ENCODE measurements at places on chromosomes 5 and 9. TPM values are rescaled to one million over a fixed set of nuclear protein-coding genes. Genes with fewer than 3 reads are reported as not detected.

DNA sequence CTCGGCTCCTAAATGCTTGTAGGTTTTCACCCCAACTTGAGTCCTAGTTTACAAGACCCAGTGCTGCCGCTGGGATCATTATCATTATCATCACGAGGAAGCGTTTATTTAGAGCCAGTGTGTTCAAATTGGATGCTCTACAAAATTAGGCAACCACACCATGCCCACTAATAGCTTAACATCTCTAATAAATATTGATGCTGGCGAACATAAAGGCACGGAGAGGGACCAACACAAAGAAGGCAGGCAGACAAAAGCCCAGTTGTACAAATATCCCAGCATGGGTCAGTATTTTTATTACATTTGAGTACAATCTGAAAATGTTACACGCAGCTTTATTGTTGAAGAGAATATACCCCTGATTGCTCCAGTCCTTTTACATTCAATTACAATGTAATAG lies 4.7 kb downstream of the CFAP77 start:
- peaks cover 16% of the 10 kb centered on the region for H3K4me1 ChIP-seq
- no peak overlapping the region for H3K4me3 ChIP-seq
- no peak for DNase-seq
- no peaks in the 10 kb centered on the region for H3K36me3 ChIP-seq

GRCh38 chr5:73115399-73116051 lies 4.8 kb upstream of the TMEM171 start:
- no peak overlapping the region for H3K4me3 ChIP-seq
- no peak overlapping the region for H3K27ac ChIP-seq
- no peaks in the 10 kb centered on the region for H3K36me3 ChIP-seq

- H3K4me1 ChIP-seq = peaks cover 2% of the 10 kb centered on the region
- H3K4me3 ChIP-seq = no peak overlapping the region
- no peak overlapping the region for H3K27ac ChIP-seq
- no peak for DNase-seq
- H3K27me3 ChIP-seq = no peaks in the 10 kb centered on the region
These were observed 123.6 kb downstream of the INVS start for GRCh38 chr9:100222674-100223073.

TEX48 gene
- not detected for total RNA-seq

DNA sequence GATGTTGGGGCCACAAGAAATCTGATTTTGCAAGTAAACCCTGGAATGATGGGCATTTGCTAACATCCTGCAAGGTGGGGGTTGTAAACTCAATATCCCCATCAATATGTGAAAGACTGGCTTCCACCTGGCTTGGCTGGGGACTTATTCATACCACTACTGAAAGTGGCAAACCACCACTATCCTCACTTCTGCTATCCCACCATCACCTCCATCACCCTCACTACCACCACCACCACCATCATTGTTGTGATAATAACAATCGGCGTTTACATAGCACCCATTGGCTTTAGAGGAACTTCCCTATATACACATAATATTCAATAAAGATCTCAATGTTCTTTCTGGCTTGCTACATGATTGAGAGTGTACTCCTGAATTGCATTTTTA lies 224.7 kb upstream of the DAP start:
- no peak overlapping the region for H3K27ac ChIP-seq
- H3K4me1 ChIP-seq = peaks cover 16% of the 10 kb centered on the region
- H3K27me3 ChIP-seq = peaks cover 27% of the 10 kb centered on the region
- no peaks in the 10 kb centered on the region for H3K36me3 ChIP-seq

CERCAM gene
- 1.7 TPM for total RNA-seq

GRCh38 chr5:173018358-173018757 lies 34.8 kb downstream of the ATP6V0E1 start:
- peaks cover 50% of the 10 kb centered on the region for H3K4me1 ChIP-seq
- no peaks in the 10 kb centered on the region for H3K27me3 ChIP-seq
- DNase-seq = no peak
- no peaks in the 10 kb centered on the region for H3K36me3 ChIP-seq
- H3K27ac ChIP-seq = no peak overlapping the region
- no peak overlapping the region for H3K4me3 ChIP-seq

DNA sequence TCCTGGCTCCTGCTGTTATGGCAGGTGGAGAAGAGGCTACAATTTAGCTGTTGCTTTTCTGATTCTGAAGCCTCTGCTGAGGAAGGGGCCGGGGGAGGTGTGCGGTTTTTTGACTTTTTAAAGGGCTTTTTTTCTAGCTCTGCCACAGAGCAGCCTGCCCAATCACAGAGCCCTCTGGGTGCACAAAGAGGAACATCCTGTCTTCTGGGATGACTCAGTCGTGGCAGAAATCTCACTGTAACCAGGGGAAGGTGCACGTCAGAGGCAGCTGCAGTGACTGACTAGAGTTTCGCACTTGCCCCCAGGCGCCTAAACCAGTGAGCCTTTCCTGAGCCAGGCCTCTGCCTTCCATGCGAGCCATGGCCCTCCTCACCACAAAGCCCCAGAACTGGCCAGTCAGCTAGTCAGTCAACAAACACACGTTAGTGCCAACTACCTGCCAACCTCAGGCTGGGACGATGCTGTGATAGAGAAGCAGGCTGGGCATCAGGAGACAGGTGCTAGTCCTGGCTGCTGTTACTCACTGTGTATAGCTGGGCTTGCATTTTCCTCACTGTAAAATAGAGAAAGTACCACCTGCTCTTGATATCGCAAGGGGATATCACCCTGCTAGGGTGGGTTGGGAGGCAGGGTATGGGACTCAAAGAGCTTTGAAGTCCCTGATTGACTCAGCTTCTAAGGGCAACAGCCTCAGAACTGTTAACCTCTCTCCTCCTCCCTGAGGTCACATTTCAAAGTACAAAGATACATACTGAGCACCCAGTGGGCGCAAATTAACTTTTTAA lies 2.2 kb downstream of the AKNA start:
- peak; percentile 92 for DNase-seq
- peak overlapping the region; percentile 100 for H3K27ac ChIP-seq
- H3K4me1 ChIP-seq = peaks cover 68% of the 10 kb centered on the region
- peaks cover 19% of the 10 kb centered on the region for H3K36me3 ChIP-seq

DNA sequence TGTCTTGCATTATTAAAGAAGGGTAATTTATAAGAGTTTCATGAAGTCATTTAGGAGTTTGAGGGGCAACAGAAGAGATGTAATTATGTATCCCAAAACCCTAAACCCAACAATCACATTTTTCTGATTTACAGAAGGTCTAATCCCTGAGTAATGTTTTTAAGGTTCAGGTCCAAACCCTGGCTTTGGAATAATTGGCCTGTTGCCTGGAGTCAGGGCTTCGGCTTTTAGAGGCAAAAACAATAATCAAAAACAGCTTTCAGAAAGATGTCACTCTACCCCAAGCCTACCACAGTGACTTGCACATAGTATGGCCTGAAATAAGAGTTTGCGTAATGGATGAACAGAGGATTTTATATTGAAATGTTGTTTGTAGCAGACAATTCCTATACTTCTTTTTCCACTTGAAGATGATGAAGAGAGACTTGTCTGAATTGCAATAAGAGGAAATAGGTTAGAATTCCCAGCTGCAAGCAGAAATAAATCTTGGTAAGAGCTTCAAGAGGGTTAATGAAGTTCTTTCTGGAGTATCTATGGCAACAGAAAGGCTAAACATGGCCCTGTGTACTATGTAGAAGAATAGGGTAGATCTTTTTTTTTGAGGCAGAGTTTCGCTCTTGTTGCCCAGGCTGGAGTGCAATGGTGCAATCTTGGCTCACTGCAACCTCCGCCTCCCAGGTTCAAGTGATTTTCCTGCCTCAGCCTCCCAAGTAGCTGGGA lies 152.0 kb downstream of the GPBP1 start:
- no peak for DNase-seq
- H3K27me3 ChIP-seq = no peaks in the 10 kb centered on the region
- no peaks in the 10 kb centered on the region for H3K4me1 ChIP-seq
- no peak overlapping the region for H3K4me3 ChIP-seq
- H3K36me3 ChIP-seq = no peaks in the 10 kb centered on the region

GRCh38 chr9:73135394-73135793 lies 16.3 kb upstream of the ANXA1 start:
- H3K4me1 ChIP-seq = peaks cover 10% of the 10 kb centered on the region
- H3K4me3 ChIP-seq = no peak overlapping the region
- H3K27ac ChIP-seq = no peak overlapping the region
- H3K36me3 ChIP-seq = no peaks in the 10 kb centered on the region

DNA sequence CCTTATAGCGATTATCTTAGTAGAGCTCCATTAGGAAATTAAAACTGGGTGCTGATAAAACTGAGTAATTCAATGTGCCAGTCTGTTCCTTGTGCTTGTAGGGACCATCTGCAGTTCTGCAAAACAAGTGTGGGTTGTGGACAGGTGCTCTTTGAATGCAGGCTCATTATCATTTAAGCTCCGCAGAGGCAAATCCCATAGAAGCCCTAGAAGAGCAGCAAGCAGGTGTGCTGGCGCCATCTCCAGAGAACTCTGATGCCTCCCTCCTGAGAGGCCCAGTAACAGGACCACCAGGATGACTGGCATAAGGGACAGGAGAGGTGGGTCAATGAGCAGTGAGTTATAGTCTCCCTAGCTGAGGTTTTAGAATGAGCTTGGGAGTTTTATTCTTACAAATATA lies 1342.4 kb upstream of the DMAC1 start:
- no peak overlapping the region for H3K27ac ChIP-seq
- no peak for DNase-seq
- no peaks in the 10 kb centered on the region for H3K4me1 ChIP-seq
- no peaks in the 10 kb centered on the region for H3K27me3 ChIP-seq
- no peaks in the 10 kb centered on the region for H3K36me3 ChIP-seq
- no peak overlapping the region for H3K4me3 ChIP-seq

- H3K27me3 ChIP-seq = no peaks in the 10 kb centered on the region
- peaks cover 12% of the 10 kb centered on the region for H3K36me3 ChIP-seq
These were observed 58.5 kb downstream of the APTX start for GRCh38 chr9:32942755-32943460.

GRCh38 chr9:68626526-68626925 lies 78.5 kb upstream of the PIP5K1B start:
- no peak overlapping the region for H3K4me3 ChIP-seq
- DNase-seq = no peak
- H3K4me1 ChIP-seq = no peaks in the 10 kb centered on the region
- no peak overlapping the region for H3K27ac ChIP-seq

SPATA6L gene
- total RNA-seq = 5.2 TPM

- peaks cover 2% of the 10 kb centered on the region for H3K27me3 ChIP-seq
- no peak for DNase-seq
- no peaks in the 10 kb centered on the region for H3K36me3 ChIP-seq
- H3K4me3 ChIP-seq = no peak overlapping the region
- H3K4me1 ChIP-seq = no peaks in the 10 kb centered on the region
- H3K27ac ChIP-seq = no peak overlapping the region
These were observed 42.1 kb downstream of the FOXI1 start for GRCh38 chr5:170147753-170148264.

DNA sequence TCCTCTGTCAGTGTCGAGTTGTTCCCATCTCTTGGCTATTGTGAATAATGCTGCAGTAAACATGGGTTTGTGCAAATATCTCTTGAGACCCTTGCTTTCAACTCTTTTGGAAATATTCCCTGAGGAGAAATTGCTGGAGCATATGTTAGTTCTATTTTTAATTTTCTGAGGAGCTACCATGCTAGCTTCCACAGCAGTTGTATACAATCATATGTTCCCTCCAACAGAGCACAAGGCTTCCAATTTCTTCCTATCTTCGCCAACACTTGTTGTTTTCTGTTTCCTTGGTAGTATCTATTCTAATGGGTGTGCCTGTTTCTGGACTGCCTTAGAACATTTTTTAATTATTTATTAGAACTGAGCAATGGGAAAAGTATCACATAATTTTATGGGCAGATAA lies 23.6 kb upstream of the SHB start:
- DNase-seq = no peak
- H3K4me3 ChIP-seq = no peak overlapping the region
- H3K27ac ChIP-seq = no peak overlapping the region
- no peaks in the 10 kb centered on the region for H3K36me3 ChIP-seq

DNA sequence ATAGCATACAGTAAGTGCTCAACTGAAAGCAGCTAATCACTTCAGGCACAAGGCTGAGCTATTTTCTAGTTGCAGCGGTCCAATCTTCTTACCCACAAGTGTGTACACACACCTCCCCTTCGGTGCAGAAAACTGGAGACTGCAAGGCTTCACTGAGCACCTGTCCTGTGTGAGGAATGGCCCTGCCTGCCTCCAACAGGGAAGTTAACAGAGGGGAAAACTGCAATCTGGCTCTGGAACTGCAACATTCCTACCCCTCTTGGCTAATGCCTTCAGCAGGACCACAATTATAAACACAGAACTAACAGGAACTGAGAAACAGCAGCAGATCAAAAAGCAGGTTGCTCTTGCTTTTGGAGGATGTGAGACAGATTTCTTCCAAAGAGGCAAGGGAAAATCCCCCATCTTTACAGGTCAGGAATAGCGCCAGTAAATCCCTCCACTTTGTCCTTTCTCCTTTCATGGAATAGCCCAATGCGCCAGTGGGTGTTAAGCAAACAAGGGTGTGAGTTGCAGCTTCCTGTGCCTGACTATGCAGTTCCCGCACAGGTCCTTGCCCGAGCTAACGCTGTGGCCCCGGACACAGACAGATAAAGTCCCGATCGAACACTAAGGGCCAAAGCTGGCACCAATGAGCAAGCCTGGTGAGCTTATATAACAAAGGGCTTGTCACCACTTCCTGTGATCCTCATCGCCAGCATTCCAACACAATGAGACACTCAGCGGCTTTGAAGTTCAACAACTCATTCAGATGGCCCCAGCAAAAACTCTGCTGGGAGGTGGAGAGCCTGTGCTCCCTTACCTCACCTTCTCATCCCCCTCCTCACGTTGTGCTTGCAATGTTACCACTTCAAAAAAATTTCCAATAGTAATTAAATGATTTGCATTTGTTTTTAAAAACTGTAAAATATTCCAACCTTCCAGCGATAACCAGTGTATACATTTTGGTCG lies 21.5 kb downstream of the SHB start:
- no peak overlapping the region for H3K27ac ChIP-seq
- no peaks in the 10 kb centered on the region for H3K36me3 ChIP-seq
- DNase-seq = no peak
- H3K27me3 ChIP-seq = peaks cover 2% of the 10 kb centered on the region
- H3K4me1 ChIP-seq = no peaks in the 10 kb centered on the region

DNA sequence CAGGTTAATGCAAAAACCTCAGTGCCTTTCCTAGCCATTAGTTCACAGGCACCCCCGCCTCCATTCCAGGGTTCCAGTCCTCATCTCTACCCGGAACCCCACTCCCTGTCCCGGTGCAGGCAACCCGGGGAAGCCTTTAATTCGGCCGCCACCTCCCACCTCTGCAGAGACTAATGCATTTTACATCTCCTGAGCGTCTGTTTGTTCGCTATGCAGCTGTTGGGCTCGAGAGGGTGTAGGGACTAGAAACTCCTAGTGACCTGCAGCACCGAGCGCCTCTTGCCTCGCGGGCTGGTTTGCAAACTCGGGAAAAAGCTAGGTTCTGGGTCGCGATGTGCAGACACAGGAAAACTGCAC lies 3.6 kb downstream of the GDNF start:
- H3K27ac ChIP-seq = no peak overlapping the region
- H3K4me1 ChIP-seq = peaks cover 20% of the 10 kb centered on the region
- peaks cover 63% of the 10 kb centered on the region for H3K27me3 ChIP-seq
- peak overlapping the region; percentile 14 for H3K4me3 ChIP-seq
- no peak for DNase-seq
- no peaks in the 10 kb centered on the region for H3K36me3 ChIP-seq

Measured in naive thymus-derived CD8-positive, alpha-beta T cell (primary cell).